ENCODE measurements at places on chromosomes 16 and 17.

DNA sequence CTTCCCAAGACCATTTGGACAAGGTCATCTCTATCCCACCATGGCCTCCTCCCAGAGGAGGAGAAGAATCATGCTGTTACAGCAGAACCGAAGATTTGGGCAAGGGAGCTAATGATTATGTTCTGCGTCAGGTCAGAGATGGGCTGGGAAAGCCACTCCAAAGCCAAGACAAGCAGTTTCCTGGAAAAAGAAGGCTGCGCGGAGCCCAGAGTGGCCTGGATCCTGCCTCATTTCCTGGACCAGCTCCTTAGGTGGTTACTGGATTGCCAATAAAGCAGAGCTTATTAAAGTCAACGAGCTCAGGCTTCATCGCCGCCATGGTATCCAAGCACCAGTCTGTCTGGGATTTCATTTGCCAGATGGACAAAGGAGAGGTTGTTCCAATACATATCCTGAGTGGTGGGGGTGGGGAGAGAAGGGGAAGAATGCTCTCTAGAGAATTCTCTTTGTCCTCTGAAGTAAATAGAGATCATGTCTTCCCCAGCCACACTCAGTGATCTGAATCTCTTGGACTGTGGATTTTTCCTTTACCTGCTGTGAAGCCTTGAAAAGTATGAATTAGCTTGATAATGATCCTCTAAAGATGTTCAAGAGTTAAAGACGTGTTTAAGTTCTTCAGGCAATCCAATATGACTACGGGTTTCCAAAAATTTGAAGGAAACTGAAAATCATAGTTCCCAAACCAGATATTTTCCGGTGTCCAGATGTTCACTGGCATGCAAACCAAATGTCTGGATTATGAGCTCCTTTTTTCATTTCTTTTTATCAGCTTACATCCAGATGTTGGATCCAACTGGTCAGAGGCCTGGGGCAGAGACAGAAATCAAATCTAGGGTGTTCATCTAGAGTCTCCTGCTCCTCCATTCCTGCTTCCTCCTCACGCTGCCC, 17.7 kb downstream of the PRAC1 start:
- no peak for DNase-seq

GRCh38 chr17:41652461-41652970, 28.1 kb upstream of the KRT17 start:
- no peak for DNase-seq

DNA sequence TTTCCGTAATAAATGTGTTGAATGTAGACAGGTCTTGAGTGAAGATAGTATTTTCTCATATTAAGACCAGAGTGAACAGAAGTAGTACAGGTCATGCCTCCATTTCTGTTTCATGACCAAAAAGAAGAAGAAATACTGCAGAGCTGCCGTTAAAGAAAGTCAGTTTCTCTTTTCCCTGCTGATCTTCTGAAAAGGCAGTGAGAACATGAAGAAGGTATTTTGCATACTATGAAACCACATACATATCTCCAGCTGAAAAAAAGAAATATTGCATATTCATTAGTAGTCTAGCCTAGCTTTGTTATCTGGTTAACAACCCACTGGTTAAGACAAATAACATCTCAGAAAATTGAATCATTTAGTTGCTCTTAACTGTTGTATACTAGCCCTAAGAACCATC, 138.4 kb downstream of the PHKB start:
- DNase-seq: no peak

- peak; percentile 79 for DNase-seq
These were observed 324.7 kb downstream of the BCAS3 start for GRCh38 chr17:61002316-61002736.

DNA sequence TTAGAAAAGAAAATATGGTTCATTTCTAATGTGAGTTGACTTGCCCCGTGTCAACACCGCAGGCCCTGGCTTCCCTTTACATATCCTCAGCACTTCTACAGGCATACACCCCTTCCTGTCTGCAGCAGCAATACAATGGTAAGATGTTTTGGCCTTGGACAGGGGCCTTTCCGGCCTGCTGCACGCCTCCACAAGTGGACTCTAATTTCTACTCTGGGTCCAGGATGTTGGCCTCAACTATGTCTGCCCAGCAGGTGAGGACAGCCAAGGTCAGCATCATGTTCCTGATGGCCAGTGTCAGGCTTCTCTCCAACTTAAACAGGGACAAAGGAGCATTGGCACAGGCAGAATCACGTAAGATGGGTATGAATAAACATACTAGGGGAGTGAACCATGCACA, 11.0 kb downstream of the C17orf67 start:
- DNase-seq: no peak

Data from IMR-90 (cell line).